ENCODE measurements at places on chromosomes 2 and 18.
A peak's percentile ranks its signal among the peaks of the same experiment; 100 is the strongest.

GRCh38 chr2:232741294-232741693 is 35.1 kb downstream of the KCNJ13 start:
- no peak for DNase-seq

DNA sequence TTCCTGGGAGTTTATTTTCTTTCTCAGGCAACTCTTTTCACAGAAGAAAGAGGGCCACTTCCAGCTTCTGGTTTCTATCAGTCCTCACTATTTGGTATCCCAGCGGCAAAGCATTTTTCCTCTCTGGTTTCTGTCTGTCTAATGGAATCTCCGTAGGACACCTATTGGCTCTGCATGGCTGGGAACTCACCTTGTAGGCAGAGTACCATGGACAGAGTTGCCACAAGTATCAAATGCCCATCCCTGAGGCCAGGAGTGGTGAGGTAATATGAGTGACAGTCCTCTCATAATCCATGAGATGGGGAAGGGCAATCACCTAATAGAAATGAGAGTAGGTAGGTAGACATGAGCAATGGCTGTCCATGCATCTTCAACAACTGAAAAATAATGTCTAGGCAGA is 369.5 kb upstream of the PIK3C3 start:
- no peak for DNase-seq

GRCh38 chr18:70732188-70732587 is 443.3 kb downstream of the SOCS6 start:
- no peak for DNase-seq

- no peak for DNase-seq
These were observed 14.8 kb downstream of the ASB1 start for GRCh38 chr2:238441262-238442114.

DNA sequence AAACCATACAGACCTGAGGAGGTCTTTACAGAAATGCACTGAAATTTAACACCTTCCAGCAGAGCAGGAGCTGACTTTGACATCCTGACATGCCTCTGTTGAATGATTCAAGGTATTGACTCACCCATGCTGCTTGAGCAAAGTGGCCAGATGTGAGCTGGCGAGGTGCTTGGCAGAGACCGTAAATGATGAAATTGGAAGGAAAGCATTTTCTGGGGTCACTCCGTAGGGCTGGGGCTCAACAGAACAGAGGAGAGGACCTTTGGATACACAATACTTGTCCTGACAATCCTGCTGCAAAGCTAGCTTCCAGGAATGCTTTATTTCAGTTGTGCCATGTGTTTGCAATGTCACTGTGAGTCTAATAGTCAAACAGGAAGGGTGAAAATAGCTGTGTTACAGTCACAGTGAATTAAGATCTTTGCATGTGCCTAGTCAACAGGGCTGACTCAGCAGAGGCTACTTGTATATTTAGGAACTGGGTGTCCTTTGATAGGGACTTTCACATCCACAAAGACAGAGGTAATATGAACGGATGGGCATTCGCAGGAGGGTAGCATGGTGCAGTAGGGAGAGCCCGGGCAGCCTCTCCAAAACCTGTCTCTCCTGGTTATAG is 31.6 kb upstream of the NCK2 start:
- no peak for DNase-seq

DNA sequence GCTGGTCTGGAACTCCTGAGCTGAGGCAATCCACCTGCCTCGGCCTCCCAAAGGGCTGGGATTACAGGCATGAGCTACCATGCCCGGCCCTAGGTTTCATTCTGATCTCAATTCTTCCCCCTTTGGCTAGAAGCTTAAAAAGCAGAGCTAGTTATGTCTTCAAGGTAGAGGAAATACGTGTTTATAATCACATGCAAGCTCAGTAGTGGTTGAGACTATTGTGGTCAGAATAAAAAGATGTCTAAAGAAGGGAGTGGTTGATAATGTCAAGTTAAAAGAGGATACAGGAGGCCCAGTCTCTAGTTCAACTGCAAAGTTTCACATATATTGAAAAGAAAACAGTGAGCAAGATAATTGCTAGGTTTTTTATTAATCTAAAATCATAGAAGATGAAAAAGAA is 807.8 kb upstream of the ACVR2A start:
- DNase-seq, result no peak

GRCh38 chr2:181374781-181375675 is 82.2 kb upstream of the ITGA4 start:
- DNase-seq, result no peak

- DNase-seq, result no peak
These were observed 38.3 kb upstream of the RAPGEF4 start for GRCh38 chr2:172697296-172697695.

GRCh38 chr18:12857215-12857905 is 26.7 kb downstream of the PTPN2 start:
- peak; percentile 37 for DNase-seq

DNA sequence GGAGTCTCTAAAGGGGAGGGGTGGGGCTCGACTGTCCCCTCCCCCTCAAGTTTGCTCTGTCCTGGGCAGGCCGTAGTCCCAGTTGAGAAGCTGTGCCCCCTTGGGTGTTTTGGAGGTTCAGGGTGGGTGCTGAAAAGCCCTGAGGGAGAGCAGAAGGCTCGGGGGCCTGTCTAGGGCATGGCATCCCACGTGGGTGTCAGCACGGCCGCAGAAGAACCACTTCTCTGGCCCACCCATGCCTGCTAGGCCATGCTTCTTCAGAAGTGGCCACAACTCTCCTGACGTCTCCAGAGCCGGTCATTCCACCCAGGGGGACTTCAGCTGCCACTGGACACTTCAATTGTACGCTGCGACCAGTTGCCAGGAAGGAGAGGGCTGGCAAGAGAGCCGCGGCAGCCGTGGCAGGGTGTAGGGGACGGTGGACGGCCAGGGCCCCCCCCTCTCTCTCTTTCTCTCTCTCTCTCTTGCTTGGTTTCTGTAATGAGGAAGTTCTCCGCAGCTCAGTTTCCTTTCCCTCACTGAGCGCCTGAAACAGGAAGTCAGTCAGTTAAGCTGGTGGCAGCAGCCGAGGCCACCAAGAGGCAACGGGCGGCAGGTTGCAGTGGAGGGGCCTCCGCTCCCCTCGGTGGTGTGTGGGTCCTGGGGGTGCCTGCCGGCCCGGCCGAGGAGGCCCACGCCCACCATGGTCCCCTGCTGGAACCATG is at the start of gene INPP5D:
Gene INPP5D (plus strand): TSS at position 546 of the 704 bp plus-strand sequence. CDS start 137 bp downstream, at position 683.
- DNase-seq, result peak; percentile 55

- DNase-seq, result no peak
These were observed 28.1 kb downstream of the STARD7 start for GRCh38 chr2:96180521-96180920.

- no peak for DNase-seq
These were observed 163.8 kb upstream of the MEX3C start for GRCh38 chr18:51361130-51361860.

DNA sequence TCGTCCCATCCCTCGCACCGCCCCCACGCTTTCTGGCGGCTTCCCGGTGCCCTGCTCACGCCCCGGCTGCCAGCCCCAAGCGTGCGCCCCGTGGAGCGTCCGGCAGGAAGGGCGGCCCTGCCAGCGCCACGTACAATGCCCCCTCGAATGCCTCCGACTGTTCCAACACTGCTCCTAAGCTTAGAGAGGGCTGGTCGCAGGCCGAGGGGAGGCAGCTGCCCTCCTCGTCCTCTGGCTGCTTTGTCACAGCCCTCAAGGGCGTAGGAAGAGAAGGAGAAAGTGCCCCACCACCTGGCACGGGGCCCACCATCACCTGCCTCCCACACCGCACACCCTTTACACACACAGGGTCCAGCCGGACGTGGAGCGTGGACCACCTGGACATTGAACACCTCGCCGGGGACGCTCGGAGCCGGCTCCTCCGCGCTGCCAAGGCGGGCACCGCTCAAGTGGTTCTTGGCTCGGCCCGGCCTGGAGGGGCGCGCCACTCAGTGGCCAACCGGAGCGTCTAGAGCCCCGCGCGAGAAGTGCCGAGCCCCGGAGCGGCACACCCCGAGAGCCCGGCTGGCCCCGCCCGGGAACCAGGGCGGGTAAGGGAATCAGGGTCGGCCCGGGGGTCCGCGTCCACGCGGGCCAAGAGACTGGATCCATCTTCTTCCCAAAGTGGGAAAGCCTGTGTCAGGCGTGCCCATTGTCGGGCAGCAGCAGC is 830 bp downstream of the DNER start:
- no peak for DNase-seq
